NCI-H1092 treated with DMSO at 0.1 percent for 48 hours (cell line): ENCODE measurements at places on chromosomes 6 and 20.

DNA sequence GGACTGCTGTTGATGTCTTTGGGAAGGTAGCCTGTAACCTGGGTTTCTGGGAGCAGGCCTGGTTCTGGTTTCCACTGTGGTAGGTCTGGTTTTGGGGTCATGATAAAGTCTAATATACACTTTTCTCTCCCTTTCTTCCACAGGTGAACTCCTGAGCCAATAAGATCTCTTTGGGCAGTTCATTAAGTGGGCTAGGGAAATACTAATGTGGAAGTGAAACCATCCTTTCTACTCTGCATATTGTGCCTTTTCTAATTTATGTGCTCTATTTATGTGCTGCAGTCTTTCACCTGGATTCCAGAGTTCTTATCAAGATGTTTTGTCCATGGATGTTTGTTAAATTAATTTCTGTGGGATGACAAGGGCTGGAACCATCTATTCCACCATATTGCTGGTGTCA lies 165.7 kb upstream of the PTPRK start:
- no peak for DNase-seq

DNA sequence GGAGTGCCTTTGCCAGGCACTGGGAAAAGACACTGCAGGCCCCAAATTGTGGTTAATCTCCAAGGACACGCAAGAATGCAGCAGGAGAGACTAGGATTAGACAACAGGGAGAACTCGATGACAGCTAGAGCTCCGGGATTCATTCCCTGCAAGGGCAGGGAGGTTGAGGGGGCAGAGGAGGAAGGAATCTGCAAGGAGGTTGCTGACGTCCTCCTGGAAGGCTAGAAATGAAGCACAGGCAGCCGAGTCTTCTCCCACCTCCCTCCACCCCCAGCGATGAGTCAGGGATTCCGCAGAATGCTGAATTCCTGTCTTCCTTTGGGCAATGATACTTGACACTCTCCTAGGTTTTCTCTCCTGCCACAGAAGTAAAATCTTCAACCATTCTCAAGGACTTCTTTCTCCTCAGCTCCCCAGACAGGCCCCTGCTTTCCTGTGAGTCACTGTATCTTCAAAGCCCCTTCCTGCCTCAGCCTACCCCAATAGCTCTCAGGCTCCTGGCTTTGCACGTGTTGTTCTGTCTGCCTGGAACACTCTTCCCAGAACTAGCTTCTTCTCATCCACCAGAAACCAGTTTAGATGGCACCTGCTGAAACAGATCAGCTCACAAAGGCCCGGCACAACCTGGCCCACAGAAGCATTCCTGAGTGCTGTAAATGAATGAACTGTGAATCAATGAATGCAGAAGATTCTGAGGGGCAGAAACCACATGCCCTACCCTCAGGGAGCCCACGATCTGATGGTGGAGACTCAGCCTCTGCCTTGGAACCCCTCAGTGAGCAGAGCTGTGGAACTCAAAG lies 85.6 kb downstream of the MRPL14 start:
- no peak for DNase-seq

DNA sequence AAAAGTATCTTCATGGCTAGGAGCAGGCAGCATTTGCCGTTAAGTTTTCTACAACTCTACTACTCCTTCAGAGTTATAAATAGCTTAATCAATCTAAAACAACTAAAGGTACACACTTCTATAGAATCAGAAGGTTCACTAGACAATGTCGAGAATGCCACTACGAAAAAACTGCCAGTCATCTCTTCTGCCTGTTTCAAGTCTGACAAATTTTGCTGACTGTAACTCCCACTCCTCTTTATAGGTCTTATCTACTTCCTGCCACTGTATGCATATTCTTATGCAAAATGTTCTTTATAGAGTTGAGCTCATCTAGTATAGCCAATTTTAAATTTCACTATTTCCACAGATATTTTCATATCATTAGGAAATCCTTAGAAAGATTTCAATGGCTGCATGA lies 160.1 kb downstream of the EYS start:
- DNase-seq = no peak

DNA sequence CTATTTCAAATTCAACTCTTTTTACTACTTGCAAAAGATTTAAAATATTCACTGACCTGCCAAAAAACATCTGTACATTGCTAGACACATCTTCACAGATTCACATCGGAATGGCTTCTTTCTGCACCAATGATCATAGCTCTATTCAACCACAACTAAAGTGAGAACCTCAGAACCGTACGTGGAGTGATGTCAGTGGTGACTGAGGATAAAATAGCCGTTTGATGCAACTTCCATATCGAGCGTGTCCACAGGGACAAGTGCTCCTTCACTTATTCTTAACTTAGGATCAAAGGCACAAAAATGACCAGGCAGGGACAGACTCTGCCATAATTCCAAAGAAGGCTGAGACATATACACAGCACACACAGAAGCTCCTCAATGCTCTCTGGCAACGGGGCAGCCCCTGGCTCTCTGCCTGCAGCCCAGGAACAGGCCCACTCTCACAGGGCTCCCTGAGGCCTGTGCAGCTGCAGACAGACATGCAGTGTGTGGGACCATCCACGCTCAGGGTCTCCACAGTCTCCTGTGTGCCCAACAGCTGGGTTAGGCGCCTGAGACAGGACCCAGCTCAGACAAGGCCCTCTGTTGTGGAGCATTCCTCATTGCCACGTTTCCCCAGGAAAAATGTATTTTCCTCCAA lies 22.8 kb downstream of the FYN start:
- DNase-seq = no peak

DNA sequence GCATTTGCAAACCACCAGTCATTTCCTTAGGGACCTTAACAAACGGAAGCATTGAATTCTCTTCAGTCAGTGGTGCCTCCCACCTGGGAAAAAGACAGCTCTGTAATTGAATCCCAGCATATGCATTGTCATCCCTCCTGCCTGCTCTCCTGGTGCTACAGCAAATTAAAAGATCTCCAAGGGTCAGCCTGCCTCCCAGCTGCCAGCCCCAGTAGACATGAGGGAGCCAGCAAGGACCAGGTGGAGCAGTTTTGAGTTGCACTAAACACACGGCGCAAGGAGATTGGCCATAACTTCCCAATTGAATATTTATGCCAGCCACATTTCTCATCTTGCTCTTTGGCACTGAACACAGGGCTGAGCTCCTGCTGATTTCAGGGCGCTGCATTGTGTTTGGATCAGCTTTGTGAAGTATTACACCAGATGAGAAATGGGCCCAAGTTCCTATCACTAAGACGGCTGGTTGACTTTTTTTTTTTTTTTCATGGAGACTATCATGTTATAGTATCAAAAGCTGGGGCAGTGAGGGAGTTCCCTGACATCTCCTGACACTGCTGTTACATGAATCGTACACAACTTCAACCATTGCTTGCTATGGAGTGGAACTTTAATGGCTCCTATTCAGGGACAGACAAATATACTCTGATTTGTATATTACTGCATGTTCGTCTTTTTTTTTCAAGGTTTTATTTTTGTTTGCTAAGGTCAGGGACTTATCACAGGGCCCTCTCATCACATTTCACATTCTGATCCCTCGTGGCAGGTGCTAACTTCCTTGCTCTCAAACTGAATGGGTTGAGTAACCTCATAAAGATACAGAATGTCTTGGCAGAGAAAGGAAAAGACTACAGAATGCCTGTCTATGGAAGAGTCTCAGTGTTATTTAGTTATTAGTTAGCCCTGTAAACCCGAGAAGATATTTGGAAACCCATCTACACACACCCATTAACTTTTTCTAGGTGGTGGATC lies 191.1 kb downstream of the EYA4 start:
- peak; percentile 65 for DNase-seq

DNA sequence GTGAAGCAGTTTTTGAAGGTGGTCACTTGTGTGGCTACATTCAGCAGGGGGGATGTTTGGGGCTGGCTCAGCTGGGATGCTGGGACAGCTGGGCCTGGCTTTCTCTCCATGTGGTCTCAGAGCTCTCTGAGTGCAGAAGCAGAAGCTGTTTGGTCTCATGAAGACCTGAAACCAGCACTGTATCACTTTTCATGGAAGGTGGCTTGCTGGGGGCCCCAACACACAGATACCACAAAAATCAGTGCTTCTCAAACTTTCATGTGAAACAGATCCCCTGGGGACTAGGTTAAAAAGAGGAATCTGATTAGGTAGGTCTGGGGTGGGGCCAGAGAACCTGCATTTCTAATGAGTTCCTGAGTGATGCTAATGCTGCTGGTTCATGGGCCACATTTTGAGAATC lies 347.3 kb downstream of the DHX35 start:
- DNase-seq = no peak

GRCh38 chr6:109373762-109374161 lies 8.5 kb downstream of the CD164 start:
- DNase-seq = no peak

- DNase-seq = no peak
Observed at GRCh38 chr20:16575390-16576140, 2.3 kb upstream of the KIF16B start.

DNA sequence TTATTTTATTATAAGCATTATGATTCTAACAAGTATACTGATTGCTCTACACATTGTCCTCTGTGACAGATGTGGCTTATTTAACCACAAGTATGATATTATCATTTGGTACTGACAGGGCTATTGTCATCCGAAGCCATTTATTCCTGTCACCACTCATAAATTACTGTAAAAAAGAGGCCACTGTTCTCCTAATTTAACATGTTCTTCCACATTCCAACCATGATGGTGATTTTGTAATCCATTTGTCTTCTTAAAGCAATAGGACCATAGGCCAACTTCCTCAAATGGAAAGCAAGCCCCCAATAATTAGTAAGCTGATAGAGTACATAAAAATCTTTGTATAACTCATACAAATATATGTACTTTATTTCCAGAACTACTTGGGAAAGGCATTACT lies 50.6 kb downstream of the FUT9 start:
- no peak for DNase-seq
